ENCODE measurements at places on chromosomes 3 and 15.

GRCh38 chr15:43775411-43775965 lies 1.3 kb downstream of the ELL3 start:
- no peak for DNase-seq

GRCh38 chr3:176789281-176789705 lies 408.0 kb downstream of the TBL1XR1 start:
- no peak for DNase-seq

GRCh38 chr3:193225302-193226125 lies 15.5 kb upstream of the PLAAT1 start:
- no peak for DNase-seq

DNA sequence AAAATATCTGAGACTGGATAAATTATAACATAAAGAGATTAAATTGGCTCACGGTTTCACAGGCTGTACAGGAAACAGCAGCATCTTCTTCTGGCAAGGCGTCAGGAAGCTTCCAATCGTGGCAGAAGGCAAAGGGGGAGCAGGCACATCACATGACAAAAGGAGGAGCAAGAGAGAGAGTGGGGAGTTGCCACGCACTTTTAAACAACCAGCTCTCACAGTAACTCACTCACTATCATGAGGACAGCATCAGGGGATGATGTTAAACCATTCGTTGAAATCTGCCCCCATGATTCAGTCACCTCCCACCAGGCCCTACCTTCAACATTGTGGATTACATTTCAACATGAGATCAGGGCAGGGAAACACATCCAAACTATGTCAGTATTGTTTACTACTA lies 114.5 kb upstream of the SPATA16 start:
- no peak for DNase-seq

GRCh38 chr15:45402955-45403877 lies 24.9 kb upstream of the GATM start:
- no peak for DNase-seq

DNA sequence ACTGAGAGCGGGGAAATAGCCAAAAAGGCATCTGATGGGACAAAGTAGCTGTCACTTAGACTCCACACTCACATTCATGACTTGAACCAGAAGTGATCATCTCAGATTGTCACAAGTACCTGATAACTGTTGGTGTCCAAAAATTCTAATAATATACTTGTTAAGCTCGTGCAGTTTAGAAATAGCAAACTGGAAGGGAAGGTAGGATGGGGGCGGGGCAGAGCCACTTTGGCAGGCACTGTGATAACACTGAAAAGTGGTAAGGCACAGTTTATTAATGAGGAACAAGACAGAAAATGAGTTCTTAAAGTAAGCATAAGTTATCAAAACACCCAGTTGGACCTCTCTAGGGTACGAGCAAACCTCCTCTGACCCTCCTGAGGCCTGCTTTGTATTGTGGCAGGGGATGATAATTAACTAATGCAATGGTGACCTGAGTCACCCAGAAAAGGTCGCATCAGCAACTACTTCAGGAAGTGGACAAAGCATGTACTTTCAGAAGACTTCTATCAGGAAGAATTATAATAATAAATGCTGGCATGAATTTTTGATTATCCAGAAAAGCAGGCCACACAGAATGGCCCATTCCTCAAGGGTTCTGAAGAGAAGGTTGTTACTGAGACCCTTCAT lies 54.4 kb downstream of the ADCY5 start:
- no peak for DNase-seq

GRCh38 chr3:63413523-63413922 lies 135.4 kb downstream of the SYNPR start:
- no peak for DNase-seq

GRCh38 chr3:167736264-167736787 lies 805 bp downstream of the SERPINI1 start:
- no peak for DNase-seq

DNA sequence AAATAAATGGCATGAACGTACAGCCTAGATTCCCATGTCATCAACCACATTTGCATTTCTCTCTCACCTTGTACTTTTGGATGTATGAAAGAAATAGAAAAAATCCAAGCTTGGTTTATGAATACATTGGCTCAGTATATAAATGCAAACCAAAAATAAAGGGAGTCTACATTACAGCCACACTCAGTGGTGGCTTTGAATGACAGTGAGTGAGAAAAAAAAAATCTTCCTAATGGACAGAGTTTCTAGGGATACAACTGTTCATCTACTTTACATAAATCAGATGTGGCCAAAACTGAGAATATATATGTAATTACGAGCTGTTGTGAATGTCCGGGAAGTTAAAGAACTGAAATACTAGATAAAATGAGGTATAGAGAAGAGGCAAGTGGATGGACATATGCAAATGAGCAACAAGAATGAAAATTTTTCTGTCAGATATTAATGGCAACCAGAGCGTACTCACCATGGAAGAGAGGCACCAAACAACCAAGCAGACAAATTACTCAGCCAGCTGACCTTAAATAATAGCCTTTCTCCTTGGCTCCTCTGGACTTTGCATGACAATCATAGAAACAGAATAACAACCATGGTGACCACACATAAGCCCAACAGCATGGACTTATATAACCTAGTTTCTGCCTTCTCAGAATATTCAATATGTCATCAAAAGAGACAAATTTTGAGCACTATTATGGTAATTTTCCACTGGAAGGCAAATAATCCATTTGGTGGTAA lies 1305.8 kb downstream of the OTOL1 start:
- DNase-seq = no peak

DNA sequence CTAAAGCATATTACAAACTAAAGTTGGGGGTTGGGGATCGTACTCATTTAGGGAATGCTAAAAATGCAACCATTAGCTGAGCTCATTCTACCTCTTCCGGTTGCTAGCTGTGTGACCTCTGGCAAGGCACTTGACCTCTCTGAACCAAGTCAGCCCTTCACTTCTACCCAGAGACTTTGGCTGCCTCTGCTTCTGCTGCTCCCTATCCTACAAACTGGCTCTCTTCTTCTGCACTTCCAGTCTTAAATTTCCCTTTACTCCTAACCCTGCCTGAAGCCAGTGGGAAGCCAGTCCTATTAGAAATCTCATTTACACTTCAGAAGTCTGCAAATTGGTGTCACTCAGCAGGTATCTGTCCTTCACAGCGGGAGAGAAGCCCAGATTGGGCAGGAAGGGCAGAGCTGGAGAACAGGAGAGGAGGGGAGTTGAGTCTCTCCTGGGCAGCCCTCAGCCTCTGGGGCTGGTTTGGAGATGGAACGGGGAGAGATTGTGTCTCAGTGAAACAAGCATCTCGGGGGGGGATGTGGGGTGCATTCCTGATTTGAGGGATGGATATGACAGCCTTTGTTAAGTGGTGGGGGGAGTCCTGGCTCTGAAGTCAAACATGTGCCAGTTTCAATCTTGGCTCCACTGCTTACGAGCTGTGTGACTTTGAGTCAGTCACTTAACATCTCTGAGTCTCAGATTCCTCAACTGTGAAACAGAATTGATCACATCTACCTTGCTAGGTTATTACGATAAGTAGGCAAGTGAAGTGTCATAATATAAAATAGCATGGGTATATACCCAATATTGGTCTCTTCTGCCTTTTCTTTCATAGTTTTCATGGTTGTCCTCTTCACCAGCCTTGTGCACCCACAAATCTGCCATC lies 7.8 kb upstream of the AEN start:
- no peak for DNase-seq

DNA sequence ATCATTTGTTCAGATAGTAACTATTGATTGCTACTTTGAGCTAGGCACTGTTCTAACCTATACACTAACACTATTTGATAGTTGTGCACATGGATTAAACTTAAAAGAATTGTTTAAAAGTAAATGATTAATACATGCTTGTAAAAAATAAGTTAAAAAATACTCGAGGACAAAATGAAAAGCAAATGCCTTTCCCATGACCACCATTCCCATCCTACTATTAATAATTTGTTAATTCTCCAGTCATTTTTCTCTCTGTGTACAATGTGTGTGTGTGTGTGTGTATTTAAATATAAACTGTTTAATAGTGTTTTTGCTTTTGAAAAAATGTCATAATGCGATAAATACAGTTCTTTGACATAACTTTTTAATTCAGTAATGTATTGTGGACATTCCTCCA lies 78.7 kb upstream of the KCNMB2 start:
- DNase-seq = no peak

GRCh38 chr3:195263925-195264600 lies 6.9 kb downstream of the XXYLT1 start:
- DNase-seq = no peak

DNA sequence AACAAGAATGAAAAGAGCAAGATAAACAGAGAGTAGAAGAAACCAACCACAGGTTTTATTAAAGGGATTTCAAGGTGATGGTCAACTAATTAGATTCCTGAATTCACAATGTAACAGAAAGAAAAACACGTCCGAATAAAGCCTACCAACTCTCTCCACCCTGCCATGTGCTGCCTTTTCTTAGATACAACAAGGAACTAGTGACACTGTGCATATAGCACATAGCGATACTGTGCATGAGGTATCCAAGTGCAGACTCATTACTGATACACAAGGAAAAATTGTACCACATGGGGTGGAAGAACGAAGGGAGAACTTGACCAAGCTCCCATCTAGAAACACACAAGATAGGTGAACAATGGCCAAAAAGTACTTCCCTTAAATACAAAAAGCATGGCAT lies 154.6 kb downstream of the MAGI1 start:
- DNase-seq = no peak

- DNase-seq = no peak
These were observed 701 bp downstream of the SGO1 start for GRCh38 chr3:20185331-20185678.

- no peak for DNase-seq
These were observed 135.4 kb downstream of the TFDP2 start for GRCh38 chr3:142013993-142014392.

GRCh38 chr3:16516695-16517481 lies 3.4 kb upstream of the RFTN1 start:
- no peak for DNase-seq

DNA sequence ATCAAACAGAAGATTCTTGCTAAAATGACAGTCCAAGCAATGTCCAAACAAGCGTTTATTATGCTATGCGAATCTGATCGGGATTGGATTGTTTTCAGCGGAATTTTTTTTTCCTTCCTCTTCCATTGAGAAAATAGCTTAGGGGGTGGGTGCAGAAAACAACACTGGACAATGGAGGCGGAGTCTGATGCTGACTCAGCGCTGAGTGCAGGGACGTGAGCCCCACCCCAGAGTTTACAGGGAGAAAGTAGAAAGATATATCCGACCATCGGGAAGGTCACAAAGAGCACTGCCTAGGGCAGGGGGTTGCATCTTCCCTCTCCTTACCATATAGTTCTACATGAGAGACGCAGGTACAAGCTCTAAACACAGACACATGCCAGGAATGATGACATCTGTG lies 117.0 kb downstream of the FOXP1 start:
- no peak for DNase-seq

- DNase-seq = no peak
These were observed 51.3 kb downstream of the MBNL1 start for GRCh38 chr3:152319831-152320617.

DNA sequence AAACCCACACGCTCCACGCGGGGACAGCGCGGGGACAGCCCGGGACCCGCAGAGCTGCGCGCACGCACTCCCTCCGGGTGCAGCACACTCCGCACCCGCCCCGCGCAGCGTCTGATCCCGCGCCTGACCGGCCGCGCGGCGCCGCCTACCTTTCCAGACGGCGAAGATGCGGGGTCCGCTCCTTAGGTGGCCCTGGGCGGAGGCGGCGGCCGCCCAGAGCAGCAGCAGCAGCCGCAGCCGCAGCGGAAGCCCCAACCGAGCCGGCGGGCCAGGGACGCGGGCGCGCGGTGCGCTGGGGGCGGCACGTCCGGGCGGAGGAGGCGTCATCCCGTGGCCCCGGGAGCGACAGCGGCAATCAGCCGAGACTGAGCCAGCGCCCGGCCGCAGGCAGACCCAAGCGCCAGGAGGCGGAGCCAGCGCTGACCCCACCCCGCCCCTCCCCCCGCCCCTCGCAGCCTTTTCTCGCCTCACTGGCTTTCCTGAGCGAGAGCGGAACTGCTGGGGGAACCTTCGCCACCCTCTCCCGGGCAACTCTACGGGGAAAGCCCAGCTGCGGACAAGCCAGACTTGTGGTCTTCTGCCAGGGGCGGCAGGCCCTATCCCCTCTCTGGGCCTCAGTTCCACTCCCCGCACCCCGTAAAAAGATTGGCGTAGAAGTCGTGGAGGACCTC lies at the start of gene SEMA7A:
Gene SEMA7A (minus strand): TSS at position 367 of the 671 bp plus-strand sequence. CDS start 40 bp downstream, at position 327.
- peak; percentile 58 for DNase-seq

DNA sequence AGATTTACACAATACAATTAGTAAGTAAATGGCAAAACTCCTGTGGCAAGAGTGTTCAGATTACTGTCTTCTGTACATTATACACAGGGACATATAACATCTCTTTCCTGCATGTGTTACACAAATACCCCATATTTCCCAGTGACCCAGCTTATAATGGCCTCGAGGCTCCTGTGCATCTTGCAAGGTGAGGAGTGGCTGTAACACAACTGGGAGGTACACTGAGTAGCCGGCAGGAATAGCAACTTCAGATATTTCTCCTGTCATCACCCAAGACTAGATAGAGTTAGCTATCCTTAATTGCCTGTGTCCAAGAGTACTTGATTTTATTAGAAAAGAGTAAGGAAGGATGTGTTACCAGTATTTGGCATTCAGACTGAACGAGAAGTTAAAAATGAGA lies 5.6 kb downstream of the GMPS start:
- no peak for DNase-seq

- peak; percentile 8 for DNase-seq
These were observed 13.7 kb downstream of the CELF6 start for GRCh38 chr15:72306211-72306785.

DNA sequence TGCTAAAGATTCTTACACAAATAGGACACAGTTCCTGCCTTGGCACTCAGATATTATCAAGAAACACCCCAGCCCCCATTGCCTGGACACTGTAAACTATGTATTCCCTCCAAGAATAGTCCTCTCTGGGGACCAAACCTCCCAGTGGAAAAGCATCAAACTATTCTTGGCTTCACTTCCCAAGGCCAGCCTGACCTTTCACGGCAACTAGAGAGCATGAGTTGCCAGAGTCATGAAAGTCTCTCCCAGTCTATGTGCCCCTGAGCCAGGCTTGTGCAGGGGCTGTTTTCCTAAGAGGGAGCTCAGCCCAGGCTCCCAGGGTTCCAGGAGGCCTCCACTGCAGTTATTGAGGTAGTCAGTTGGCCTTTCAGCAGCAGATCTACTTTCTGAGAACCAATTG lies 251.9 kb upstream of the TGFBR2 start:
- DNase-seq = no peak

DNA sequence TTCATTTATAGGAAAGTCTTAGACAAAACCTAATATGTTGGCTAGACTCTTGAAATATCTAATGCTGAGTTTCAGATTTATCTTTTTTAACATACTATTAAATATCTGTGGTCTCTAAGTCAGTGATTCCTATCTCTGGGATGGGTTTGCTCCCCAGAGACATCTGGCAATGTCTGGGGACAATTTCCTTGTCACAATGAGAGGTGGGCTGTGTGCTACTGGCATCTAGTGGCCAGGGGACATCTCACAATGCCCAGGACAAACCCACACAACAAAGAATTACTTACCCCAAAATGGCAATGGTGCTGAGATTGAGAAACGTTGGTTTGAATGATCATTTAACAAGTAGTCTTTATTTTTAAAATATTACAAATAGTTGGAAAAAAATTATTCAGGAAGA lies 602.1 kb downstream of the MAGI1 start:
- no peak for DNase-seq
